GM10248 (cell line): ENCODE measurements at places on chromosomes 7 and 10.

DNA sequence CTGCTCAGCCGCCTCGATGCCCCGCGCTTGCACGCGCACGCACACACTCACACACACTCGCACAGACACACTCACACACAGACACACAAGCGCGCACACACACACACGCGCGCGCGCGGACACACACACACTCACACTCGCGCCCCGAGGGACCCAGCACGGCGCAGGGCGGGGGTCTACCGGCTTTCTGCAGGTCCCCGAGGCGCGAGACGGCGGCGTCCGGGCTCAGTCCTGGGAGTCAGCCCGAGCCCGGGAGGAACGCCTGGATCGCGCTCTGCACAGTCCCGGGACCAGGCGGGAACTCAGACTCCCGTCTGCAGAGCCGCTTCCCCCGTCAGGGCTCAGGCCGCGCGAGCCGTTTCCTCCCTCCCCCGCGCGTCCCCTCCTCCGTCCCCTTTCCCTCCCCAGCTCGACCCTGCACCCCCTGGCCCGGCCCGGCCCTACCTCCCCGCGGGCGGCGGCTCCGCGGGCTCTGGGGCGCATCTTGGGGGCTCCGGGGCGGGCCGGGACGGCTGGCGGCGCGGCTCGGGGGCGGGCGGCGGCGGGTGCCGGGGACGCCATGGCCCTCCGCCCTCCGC lies 464 bp downstream of the DENND2A start:
- DNase-seq: peak; percentile 37

- no peak for DNase-seq
Measured at GRCh38 chr10:100901051-100901450, 11.7 kb upstream of the SLF2 start.

- DNase-seq: peak; percentile 52
Measured at GRCh38 chr10:109978481-109978880, 29.3 kb upstream of the ADD3 start.

DNA sequence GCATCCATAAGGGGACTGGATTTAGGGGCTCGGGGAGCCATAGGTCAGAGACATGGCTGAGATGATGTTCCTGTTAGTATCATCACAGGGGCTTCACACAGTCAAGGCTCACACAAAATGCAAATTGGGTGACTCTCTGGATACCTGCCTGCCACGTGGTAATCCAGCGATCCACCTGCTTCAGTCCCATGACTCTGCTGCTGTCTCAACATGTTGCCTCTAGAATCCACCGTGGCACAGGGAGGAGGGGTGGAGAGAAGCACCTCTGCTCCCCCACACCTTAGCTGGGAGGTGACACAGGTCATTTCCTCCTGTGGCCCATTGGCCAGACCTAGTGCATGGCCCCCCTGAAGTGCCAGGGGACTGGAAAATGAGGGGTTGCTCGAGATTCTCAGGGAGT lies 83.1 kb downstream of the CDH23 start:
- DNase-seq: no peak

GRCh38 chr10:132394201-132394811 lies 2.7 kb upstream of the PWWP2B start:
- DNase-seq: no peak

GRCh38 chr7:33965183-33965744 lies 59.9 kb downstream of the BMPER start:
- no peak for DNase-seq

DNA sequence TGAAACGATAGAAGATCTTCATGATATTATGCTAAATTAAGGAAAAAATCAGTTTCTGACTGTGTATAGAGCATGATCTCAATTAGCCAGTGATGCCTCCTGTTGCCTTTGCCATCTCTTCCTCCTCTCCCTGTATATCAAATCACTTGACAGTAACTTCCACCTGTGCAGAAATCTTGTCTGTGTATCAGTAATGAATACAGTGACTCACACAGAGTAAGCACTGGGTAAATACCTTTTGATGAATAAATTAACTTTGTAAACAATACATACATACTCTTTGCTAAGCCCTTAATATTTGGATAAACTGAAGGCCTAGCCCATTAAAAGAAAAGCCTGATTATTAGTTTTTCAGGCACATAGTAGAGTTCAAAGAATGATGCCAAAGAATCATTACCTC lies 610.6 kb upstream of the NRP1 start:
- DNase-seq: no peak

DNA sequence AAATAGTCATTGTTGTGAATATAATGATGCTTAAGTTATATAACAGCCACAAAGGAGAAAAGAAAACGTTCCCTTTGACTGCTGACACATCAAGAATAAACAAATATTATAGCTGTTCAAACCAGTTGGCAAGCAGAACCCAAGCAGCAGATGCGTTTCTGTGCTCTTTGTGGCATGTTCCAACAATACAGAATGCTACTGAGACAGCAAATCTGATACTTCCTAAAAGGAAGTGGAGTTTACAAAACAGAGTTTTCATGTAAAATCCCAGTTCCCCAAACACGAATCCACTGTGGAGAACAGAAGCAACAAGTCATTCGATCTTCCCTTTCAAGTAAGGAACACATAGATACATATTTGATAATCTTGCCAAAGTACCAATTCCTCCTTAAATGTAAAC lies 170.9 kb upstream of the ASAH2 start:
- DNase-seq: no peak

GRCh38 chr7:18175801-18176450 lies 148.3 kb upstream of the PRPS1L1 start:
- DNase-seq: no peak
